ENCODE measurements at places on chromosomes 1 and 21.
A peak's percentile ranks its signal among the peaks of the same experiment; 100 is the strongest.

DNA sequence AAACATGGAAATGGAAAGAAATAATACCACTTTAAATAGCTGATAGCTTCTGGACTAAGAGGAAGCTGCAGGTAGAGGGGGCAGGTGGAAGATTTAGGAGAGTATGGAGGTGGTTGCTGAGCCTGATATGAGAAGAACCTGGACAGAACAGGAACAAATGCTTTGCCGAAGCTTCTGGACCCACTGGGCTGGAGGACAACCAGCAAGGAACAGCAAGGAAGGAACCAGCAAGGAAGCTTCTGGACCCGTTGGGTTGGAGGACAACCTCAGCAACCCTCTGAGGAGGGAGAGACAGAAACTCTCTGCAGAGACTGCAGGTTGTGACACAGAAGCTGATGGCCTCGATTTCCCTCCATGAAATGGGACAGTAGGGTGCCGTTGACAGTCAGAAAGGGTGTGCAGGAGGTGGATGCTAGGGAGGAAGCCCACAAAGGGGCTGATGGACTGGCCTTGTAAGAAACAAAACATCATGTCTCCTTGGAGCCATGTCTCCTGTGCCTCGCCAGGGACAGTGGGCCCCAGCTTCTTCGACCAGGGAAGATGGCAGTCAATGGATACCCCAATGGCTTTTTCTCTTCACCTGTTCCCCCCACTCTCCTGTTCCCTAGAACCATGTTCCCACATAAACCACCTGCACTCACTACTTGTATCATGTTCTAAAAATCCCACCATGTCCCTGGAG is 8.3 kb upstream of the WNT3A start:
- peak; percentile 61 for DNase-seq

DNA sequence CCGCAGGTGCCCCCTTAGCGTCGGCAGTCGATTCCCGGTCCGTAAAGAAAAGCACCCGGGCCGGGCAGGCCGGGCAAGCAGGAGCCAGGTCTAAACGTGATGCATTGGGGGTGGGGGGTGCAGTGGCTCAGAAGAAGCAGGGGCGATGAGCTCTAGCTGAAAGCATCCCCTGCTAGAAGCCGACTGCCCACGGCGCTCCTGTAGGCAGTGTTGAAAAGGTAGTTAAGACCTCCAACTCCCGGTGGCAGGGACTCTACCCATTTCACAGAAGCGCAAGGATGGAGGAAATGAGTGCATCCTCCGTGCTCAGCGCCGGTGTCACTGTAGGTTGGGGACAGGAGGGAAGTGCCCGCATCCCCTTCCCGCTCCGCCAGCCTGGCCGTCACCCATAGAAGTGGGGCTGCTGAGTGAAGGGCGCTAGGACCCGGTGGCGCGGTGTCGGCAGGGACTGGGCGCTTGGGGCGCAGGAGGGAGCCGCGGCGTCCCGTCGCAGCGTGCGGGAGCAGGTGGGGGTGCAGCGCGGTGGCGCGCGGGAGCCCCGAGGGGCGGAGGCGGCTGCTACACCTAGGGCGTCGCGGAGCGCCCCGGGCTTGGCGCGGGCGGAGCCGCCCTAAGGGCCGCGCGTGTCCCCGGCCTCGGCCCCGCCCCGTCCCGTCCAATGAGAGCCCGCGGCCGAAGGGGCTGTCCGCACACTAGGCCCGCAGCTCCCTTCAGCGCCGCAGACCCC is at the start of gene WNT2B:
WNT2B (plus strand) TSS at position 688 of the 727 bp plus-strand sequence. CDS start 298 bp downstream, outside the sequence.
- no peak for DNase-seq

DNA sequence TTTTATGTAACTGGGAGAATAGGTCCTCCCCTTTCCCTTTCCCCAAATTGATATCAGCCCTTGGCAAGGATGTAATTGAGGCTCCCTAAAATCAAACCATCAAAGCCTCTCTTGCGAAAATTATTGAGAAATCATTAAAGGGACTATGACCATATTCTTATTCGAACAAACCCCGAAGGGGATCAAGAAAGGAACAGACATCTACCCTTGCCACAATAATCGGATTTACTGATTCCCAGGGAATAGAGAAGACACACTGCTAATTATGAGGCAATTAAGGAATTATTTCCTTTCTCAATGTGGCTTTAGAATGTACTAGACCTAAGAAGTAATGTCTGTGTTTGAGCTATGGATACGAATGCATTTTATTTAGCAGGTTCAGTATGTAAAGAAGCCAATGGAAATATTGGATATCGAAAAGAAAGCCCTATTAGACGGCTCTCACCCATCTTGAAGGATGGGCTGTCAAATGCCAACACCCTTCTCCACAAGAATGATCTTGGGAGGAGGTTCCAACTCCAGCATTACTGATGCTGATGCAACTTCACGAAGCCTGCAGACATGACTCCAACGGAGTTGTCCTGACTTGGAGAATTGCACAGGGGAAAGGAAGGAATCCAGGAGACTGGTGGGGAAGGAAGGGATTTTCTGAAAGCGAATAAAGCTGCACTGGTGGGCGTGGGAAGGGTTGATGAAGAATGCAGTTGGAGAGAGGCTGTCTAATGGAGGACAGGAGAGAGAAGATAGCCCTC is 11.6 kb upstream of the PTPRF start:
- DNase-seq, result no peak

DNA sequence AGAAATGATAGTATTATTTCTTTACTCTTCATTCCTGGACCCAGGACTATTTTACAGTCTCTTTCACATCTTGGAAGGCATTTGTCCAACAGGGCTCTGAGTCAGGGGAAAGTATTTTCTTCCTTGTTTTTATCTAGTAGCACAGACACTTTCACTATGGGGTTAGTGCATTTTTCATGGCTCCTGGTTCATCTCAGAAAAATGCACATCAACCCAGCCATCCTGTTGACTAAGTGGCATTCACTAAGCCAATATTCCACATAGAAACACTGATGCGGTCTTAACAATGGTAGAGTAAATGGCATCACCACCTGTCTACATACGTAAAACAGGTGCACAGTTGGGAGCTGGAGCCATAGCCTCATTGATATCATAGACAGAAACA is 87.4 kb upstream of the C1orf21 start:
- no peak for DNase-seq

GRCh38 chr1:30104551-30104950 is 618.8 kb downstream of the MATN1 start:
- DNase-seq, result no peak

- peak; percentile 31 for DNase-seq
Measured at GRCh38 chr1:10132852-10133251, 77.5 kb upstream of the KIF1B start.

DNA sequence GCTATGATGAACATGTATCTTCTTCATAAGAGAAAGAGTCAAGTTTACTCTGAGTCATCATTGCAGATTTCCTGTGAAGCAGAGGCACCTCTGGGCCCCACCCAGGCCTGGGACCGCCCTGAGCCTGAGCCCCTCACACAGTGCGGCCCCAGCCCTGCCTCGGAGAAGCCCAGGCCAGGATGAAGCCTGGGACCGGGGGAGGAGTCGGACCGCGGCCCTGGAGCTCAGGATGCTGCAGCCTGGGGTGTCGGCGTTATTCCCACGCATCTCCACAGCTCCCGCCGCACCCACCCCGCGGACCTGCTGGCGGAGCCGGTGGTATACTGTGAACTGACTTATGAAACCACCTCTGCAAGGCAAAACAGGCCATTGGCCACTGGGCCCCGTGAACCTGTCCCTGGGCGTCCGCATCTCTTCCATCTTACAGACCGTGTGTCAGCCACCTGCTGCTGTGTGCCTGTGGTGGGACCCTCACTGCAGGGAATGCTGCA is 2.4 kb upstream of the COL6A1 start:
- peak; percentile 87 for DNase-seq

DNA sequence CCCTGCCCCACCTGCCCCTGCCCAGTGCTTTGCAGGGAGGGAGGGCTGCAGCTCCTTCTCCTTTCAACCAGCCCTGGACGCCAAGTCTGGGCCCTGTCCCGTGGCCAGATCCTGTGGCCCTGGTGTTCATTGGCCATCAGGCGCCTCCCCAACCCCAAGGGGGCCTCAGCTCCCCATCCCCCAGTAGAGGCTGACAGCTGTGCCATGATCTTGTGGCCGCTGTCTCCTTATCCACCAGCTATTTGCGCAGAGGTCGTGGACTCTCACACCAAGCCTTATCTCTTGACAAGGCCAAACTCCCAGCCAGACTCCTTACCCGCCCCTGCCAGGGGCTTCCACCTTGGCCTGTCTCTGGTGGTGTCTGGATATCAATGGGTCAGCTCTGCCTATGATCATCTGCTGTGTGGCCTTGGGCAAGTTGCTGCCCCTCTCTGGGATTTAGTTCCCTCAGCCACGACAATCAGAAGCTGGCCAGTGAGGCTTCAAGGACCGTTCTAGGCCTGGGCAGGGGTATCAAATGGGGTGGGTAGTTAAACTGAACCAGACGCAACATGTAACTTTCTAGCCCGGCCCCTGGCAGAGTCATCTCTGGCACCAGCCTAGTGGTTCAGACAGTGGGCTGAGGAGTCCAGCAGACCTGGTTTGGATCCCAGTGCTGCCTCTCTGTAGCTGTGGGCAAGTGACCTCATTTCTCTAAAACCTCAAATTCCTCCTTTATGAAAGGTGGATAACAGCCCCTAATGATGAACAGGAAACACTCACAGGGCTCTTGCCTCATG is 3.3 kb upstream of the COL8A2 start:
- no peak for DNase-seq

GRCh38 chr1:4019606-4020331 is 119.7 kb upstream of the C1orf174 start:
- DNase-seq, result no peak

DNA sequence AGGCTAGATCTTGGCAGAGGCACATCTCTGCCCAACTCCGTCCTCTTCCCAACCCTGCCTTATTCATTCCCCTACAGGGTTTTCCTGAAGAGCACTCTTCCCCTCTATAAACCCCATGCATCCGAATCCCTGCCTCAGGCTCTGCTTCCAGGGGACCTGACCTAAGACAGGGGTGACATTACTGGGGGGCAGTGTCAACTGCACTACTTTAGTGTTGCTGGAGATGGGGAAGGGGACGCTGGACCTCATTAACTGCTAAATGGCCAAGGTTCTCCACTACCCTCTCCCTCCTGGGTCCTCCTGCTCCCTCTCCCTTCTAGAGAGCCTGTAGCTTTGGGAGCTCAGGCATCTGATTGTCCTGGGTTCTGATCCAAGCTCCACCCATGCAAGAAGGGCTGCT is 126.2 kb downstream of the GRIK3 start:
- no peak for DNase-seq

GRCh38 chr1:114206392-114206791 is 52.7 kb upstream of the SYT6 start:
- no peak for DNase-seq

DNA sequence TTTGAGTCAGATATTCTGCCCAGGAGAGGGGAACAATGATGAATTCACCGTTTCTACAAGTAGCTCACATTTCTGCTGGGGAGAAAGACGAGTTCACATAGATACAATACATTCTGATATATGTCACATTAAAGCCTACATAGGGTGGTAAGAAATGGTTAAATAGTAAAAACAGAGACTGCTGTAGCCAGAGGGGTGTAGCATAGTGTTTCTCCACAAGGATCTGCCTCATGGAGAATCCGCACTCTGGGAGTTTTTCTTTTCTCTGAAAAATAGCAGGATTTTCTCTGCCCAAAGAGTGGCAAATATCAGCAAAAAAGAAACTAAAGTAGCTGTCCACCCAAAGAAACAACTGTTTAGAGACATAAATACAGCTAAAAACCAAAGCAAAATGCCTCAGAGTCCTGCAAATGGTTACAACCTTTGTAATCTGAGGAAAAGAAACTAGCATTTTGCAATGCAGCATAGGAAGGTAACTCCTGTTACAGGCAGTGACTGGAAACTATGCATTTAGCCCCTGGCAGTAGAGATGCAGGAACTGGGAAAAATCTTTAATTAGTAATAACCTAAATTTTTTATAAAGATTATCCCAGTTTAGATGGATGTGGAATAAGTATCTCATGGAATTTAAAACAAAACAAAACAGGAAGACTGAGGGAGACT is 1126.7 kb upstream of the ADGRL2 start:
- DNase-seq, result no peak

All from lower leg skin (tissue), 4 donors.